Right atrium auricular region (tissue), 2 donors: ENCODE measurements at places on chromosomes 3 and 15. TPM values are rescaled to one million over a fixed set of nuclear protein-coding genes. Genes with fewer than 3 reads are reported as not detected.

- no peak for DNase-seq
Observed at GRCh38 chr15:82146990-82147461, 101.2 kb upstream of the MEX3B start.

- DNase-seq, result no peak
Observed at GRCh38 chr3:143277531-143277930, 158.0 kb downstream of the CHST2 start.

PLAAT1 gene
- 10.3 TPM for total RNA-seq

DNA sequence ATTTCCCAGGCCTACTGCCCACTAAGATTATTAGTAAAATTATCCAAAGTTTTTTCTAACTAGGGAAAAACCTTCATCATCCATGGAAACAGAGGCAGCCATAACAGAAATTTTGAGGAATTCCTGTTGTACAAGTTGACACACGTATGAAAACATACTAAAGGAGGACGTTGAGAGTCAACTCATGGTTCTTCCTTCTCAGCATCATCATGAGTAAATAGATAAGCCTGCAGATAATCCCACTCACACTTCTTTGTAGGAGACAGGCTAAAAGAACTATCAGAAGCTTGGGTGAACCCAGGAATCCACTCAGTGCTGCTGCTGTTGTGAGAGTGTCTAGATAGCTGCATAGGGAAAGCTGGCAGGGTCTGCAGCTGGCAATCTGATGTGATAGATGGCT, 694.8 kb upstream of the NR2F2 start:
- DNase-seq, result no peak

GRCh38 chr3:81684751-81685395, 76.6 kb downstream of the GBE1 start:
- DNase-seq, result no peak

- peak; percentile 54 for DNase-seq
Observed at GRCh38 chr3:126551121-126551838, 7.5 kb downstream of the C3orf22 start.
